ENCODE measurements at places on chromosomes 3 and 15. TPM values are rescaled to one million over a fixed set of nuclear protein-coding genes. Genes with fewer than 3 reads are reported as not detected.
A peak's percentile ranks its signal among the peaks of the same experiment; 100 is the strongest.

Gene GHSR
- not detected for total RNA-seq

GRCh38 chr3:126484148-126484547 lies 8.5 kb upstream of the ZXDC start:
- DNase-seq, result no peak
- peaks cover 13% of the 10 kb centered on the region for H3K4me1 ChIP-seq
- no peaks in the 10 kb centered on the region for H3K36me3 ChIP-seq
- no peak overlapping the region for H3K27ac ChIP-seq

GRCh38 chr3:49411535-49411967 lies 225 bp downstream of the RHOA start:
- DNase-seq, result no peak
- no peaks in the 10 kb centered on the region for H3K36me3 ChIP-seq
- H3K27ac ChIP-seq, result peak overlapping the region; percentile 95
- no peaks in the 10 kb centered on the region for H3K27me3 ChIP-seq
- peak overlapping the region; percentile 89 for H3K4me3 ChIP-seq

Gene PIGZ
- total RNA-seq, result 9.8 TPM

Gene SKOR1
- total RNA-seq, result 0.25 TPM

Gene SNRK
- 97.0 TPM for total RNA-seq

Gene TM4SF4
- total RNA-seq, result not detected

Gene ARHGEF26
- 29.2 TPM for total RNA-seq

DNA sequence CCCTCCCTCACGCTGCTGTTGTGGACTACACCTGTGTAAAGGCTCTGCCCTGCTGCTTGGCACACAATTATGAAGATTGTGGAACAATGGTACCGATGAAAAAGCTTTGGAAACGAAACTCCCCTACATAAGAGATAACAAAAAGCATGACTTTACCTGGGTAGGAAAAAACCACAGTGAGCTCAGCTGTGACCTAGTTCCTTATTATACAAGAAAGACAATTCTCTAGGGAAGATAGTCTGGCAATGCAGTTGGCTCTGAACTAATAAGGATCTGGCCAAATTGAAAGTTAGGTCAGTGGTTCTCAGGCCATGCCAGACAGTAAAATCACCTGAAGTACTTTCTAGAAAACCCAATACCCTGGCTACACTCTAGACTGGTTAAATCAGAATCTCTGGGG lies 16.1 kb downstream of the CLEC3B start:
- no peaks in the 10 kb centered on the region for H3K36me3 ChIP-seq
- H3K27ac ChIP-seq, result no peak overlapping the region
- no peaks in the 10 kb centered on the region for H3K27me3 ChIP-seq
- H3K4me3 ChIP-seq, result no peak overlapping the region
- H3K4me1 ChIP-seq, result peaks cover 6% of the 10 kb centered on the region

GRCh38 chr3:49295489-49296058 lies 18.5 kb upstream of the C3orf62 start:
- no peak for DNase-seq
- H3K27me3 ChIP-seq, result no peaks in the 10 kb centered on the region
- no peak overlapping the region for H3K27ac ChIP-seq
- peaks cover 17% of the 10 kb centered on the region for H3K4me1 ChIP-seq

GRCh38 chr15:55260562-55261131 lies 29.0 kb downstream of the RAB27A start:
- no peak overlapping the region for H3K27ac ChIP-seq
- H3K4me3 ChIP-seq, result no peak overlapping the region
- no peaks in the 10 kb centered on the region for H3K36me3 ChIP-seq

DNA sequence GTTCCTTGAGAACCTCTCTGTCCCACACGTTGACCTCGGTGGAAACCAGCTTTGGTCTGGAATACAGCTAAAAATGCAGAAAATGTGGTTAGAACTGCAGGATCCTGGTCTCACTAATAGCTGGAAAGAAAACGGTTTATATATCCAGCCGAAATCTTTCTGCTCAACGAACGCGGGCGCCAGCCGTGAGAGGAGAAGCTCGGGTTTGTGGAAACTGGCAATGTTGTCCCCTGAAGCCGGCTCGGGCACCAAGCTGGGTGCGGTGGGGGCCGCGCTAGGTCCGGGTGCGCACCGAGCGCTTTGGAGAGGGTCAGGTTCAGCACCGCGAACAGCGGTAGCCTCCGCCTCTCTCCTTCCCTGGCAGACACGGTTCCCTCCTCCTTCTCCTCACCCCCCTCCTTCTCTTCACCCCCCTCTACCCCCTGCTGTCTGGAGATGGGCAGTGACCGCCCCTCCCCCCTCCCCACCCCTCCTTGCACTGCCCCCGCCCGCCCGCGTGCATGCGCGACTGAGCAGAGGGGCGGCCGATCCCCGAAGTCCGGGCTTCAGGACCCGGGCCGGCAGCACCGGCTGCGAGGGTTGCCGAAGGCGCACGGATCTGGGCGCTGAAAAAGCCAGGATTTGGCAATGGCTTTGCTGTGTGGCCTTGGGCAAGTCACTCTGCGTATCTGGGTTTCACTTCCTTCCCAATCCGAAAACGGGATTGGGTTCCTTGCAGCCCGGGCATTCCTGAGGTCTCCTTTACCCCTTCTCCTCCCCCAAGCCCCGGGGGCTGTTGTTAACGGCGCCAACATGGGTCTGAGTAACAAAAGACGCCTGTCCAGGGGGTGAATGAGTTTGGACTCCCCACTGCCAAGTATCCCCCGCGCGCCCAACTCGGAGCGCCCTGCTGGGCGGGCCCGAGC lies at the start of gene SKOR1:
SKOR1 (plus strand) TSS at position 534 of the 905 bp plus-strand sequence; CDS start at position 628, 94 bp downstream.
- H3K27me3 ChIP-seq, result peaks cover 62% of the 10 kb centered on the region
- no peak for DNase-seq

DNA sequence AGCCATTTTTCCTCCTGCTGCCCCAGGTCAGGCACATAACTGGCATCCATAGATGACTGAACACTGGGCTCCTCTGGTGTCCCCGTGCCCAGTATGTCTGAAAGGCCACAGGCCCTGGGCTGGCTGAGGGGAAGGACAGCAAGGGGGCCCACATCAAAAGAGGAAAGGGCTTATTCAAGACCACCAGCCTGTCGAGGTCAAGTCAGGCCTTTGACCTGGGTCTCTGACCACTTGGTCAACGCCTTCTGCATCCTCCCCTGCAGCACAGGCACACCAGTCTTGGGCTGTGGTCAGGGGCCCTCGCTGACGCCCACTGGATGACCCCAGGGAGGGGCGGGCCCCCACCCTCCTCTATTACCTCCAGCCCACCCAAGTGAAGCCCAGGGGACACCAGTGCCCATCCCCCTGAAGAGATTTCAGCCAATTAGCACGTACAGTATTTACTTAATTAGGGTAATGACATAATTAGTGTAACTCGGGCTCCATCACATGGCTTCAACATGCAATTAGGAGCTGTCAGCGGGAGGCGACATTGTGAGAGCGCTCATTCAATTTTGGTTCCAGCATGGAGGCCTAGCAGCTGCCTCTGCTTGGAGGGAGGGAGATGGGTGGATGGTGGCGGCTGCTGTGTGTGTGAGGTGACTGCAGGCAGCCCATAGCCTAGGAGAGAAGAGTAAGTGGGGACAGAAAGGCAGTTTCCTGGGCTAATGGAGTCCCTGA lies 13.5 kb upstream of the DNAH1 start:
- no peak overlapping the region for H3K27ac ChIP-seq
- no peak for DNase-seq
- H3K36me3 ChIP-seq, result no peaks in the 10 kb centered on the region
- H3K27me3 ChIP-seq, result no peaks in the 10 kb centered on the region
- H3K4me1 ChIP-seq, result no peaks in the 10 kb centered on the region

DNA sequence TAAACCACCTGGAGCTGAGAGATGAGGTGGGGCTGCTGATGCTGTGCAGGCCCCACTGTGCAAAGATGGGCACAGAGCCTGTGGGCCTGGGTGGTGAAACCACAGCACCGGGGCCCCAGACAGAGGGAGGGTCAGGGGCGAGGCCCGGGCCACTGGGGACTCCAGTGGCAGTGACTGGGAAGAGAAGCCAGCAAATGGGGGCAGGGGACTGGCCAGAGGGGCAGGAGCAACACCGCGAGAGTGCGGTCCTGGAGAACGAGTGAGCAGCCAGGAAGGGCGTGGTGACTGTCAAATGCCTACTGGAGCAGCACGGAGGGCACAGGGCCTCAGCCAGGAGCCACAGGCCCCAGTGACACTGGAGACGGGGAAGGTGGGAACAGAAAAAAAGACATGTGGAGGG lies 39.8 kb downstream of the HCN4 start:
- H3K36me3 ChIP-seq, result no peaks in the 10 kb centered on the region
- H3K4me1 ChIP-seq, result no peaks in the 10 kb centered on the region
- H3K27me3 ChIP-seq, result no peaks in the 10 kb centered on the region
- H3K27ac ChIP-seq, result no peak overlapping the region
- no peak overlapping the region for H3K4me3 ChIP-seq
- no peak for DNase-seq

- no peak overlapping the region for H3K27ac ChIP-seq
- peaks cover 4% of the 10 kb centered on the region for H3K36me3 ChIP-seq
- DNase-seq, result no peak
These were observed 24.8 kb downstream of the SH3BP5 start for GRCh38 chr3:15307580-15307979.

Data from vagina (tissue), 2 donors.